ENCODE measurements at places on chromosomes 5 and 9.

DNA sequence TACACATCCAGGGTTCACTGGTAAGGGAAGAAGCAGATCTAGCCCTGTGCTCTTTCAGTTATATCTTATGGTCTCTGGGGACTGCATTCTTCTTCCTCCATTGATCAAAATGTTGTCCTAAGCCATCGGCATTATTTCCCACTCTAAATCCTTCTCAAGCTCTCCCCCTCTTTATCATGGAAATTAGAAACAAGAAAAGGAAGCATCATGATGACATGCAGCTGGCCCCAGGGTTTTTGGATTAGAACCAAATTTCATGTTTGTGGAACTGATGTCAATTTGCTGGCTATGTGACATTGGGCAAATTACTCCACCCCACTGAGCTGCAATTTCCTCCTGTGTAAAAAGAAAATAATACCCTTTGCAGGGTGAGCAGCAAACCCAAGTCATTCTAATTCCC is 39.5 kb downstream of the MFAP3 start:
- no peak for DNase-seq

DNA sequence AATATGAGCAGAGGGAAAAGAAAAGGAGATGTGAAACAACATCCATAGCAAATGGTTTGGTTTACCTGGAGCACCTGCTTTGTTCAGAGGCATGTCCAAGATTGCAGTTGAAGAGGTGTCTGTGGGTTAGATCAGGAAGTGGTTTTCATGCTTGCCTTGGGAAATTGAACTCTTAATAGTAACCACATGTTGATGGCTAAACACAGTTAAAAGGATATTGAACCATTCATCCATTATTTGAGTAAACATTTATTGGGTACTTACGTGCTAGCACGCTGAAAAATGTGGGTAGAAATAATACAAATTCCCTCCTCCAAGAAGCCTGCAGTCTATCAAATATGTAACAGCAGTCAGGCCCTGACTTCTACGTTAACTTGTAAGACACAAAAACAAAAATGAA is 235.7 kb upstream of the TNC start:
- DNase-seq, result no peak

DNA sequence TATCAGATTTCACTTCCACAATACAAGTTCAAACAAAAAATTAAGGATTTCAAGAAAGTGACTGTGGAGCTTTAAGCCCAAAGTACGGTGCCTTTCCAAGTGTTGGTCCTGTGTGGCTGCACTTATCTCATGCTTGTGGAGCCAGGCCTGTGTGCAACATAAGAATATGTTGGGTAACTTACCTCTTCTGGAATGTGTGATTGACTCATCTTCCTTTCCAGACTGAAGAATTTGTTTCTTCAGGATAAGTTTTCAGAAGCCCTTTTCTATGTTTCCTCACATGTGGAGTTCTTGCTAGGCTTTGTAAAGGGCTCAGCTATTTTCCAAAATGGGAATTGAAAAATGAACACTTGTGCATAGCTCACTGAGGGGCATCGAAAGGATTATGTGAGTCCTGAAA is 485.1 kb upstream of the PAPPA start:
- DNase-seq, result no peak

GRCh38 chr9:112007575-112008240 is 111.1 kb downstream of the UGCG start:
- no peak for DNase-seq

DNA sequence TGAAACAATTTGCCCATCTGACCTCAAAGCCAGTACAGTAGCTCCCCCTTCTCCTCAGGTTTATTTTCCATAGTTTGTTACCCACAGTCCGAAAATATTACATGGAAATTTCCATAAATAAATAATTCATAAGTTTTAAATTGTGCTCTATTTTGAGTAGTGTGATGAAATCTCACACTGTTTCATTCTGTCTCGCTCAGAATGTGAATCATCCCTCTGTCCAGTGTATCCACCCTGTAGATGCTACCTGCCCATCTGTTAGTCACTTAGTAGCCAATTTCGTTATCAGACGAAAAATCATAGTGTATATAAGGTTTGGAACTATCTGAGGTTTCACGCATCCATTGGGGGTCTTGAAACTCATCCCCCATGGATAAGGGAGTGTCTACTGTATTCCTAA is 100.7 kb upstream of the IL7R start:
- DNase-seq, result no peak

DNA sequence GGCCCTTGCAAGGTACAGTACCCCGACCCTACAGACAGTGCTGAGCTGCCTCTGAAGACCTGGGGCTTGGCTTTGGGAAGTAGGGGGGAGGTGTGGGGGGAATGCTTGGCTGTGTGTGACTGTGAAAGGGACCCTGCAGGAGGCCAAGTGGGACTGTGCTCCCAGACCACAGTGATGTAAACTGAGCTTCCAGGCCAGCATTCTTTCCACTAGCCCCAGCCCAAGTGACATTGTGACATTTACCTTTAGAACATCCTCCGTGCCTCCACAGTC is 31.2 kb downstream of the HMCN2 start:
- DNase-seq, result no peak
